ENCODE measurements at places on chromosomes 2 and 18.

DNA sequence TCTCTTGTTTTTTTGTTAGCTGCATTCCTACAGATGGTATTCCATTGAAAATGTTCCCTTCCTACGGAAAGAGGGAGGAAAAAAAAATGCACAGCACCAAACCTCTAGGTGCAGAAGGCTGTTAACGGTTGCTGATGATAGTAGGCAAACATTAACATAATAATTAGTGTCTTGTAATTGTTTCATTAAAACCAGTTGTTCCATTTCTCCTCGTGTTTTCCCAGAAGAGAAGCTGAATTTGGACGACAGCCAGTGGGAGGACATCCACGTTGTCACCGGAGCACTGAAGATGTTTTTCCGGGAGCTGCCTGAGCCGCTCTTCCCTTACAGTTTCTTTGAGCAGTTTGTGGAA is 494.7 kb downstream of the ARHGAP15 start:
- no peak for DNase-seq

GRCh38 chr2:74391209-74391579 is 11.1 kb upstream of the DCTN1 start:
- no peak for DNase-seq

GRCh38 chr2:55705027-55705653 is 11.5 kb upstream of the PNPT1 start:
- no peak for DNase-seq

GRCh38 chr2:177754492-177754873 is 318.1 kb downstream of the PDE11A start:
- no peak for DNase-seq

DNA sequence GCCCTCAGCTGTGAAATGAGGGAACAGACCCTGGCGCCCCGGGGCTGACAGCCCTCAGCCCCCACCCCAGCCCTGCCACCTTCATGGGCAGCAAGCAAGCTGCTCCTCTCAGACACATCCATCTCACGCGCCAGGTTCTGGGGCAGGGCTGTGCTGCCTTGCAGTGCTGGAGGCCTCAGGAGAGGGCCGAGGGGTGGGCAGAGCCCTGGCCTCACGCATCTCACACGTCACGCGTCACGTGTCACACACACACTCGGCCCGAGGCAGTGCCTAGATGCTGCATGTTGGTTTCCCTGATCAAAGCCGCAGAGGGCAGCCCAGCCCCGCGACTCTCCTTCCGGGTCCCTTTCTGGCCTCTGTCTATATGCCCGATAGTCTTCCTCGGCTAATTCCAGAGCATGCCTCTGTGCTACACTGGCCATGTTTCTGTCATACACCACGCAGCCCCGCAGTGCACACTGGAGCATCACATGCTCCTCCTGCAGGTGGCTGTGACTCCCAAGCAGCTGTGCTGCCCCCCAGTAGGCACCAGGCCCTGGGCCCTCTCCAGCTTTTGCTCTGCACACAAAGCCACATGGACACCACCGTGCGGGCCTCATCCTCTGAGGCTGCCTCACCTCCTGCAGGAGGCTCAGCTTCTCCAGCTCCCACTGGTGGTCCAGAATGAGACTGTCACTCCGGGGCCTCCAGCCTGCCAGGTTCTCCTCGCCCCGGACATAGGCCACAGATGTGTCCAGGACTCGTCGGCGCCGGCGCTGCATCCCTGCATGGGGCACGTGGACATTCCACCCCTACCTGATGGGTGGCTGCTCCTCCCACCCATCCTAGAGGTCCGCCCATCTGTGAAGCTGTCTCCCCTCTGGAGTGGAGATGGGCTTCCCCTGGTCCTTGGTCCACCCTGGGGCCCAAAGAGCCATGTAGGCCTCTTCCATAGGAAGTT is 31.4 kb downstream of the AQP12A start:
- DNase-seq, result no peak

DNA sequence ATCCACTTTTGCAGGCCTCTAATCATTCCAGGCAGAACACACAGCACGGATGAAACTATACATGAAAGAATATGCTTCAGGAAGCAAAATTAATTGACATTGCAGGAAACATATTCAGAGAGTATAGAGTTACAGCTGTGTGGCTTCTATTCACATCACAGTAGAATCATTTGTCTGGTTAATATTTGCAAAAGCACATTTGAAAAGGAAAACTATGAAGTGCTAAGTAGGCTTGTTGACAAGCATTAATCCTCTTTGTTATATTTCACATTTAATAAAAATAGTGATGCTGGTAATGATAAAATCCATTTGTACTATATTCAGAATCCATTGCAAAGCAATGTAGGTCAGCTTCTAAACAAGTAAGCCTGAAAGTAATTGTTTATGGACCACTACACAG is 32.2 kb upstream of the PIK3C3 start:
- no peak for DNase-seq

- DNase-seq, result no peak
These were observed 507.6 kb downstream of the PID1 start for GRCh38 chr2:228763379-228763981.

DNA sequence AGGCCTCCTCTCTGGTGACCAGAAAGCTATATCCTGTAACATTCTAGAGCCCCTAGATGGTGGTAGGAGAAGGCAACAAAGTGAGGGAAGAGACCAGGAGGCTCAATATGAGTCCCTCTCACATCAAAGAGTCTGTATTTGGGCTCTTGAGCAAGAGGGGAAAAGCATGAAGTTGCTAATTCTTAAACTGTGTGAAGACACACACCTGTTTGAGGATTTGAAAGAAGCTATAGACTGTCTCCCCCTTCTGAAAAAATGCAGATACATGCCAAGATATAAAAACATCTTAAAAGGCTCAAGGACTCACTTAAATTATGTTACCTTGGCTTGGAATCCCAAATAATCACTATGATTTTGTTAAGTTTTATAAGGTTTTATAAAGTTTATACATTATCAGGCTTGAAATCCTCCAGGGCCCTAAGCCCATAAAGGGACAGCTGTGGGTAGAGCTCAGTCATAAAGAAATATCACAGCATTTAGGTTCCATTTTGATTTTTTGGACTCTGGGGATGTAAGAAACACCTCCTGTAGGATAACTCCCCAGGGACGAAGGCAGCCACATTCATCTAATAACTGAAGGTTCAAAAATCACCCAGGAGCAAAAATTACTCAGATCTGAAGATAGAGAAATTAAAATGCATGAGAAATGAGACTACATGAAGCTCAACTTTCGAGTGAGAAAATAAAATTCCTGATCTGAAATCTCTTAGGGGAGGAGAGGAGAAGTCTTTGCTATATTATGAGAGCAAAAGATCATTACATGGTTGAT is 136.1 kb upstream of the LGALSL start:
- no peak for DNase-seq

GRCh38 chr2:72803626-72804320 is 22.1 kb downstream of the EXOC6B start:
- DNase-seq, result no peak

DNA sequence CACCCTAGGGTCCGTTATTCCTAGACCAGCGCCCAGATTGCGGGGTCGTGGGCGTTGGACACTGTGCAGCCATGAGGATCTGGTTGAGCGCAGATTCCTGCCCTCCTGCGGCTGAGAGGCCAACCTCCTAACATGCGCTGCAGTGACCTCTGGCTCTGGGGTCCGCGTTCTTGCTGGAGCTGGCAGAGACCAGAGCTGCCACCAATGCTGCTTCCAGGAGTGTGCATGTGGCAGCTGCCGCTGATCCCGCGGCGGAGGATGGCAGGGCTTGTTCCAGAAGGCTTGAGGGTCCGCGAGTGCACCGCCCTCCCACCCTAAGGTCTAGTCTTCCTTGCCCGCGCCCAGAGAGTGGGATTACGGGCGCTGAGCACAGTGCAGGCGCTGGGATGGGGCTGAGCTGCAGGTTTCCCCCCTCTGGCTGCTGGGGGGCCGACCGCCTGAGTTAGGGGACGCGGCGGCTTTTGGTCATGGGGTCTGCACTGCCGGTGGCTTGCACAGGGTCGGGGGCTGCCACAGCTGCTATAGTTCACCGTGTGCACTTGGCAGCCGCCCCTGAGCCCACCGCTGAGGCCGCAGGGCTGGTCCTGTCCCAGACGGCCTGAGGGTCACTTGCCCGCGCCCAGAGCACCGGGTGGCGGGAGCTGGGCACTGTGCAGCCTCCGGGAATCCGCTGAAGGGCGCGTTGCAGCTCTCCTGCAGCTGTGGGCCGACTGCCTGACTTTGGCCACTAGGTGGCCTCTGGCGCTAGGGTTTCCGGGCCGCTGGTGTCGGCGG is 145.9 kb downstream of the CCDC74A start:
- peak; percentile 54 for DNase-seq

DNA sequence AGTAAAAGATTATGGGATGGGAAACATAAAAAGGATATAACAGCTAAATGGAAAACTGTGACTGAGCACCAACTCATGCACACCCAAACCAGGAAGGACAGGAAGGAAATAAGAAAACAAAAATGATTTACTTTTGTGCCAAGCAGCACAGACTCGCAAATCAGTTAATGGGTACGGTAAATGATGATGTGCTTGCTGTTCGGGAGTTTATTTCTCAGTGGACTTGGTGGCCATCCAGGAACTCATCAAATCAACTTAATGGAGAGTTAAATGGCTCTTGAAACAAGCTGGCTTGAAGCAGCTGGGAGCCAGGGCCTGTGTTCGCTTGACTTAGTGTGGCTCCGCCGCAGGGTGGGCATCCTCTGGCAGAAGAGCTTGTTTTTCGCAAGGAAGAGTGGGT is 36.2 kb downstream of the MTCL1 start:
- DNase-seq, result no peak

- DNase-seq, result no peak
These were observed 34.2 kb downstream of the VWA3B start for GRCh38 chr2:98121149-98121548.

DNA sequence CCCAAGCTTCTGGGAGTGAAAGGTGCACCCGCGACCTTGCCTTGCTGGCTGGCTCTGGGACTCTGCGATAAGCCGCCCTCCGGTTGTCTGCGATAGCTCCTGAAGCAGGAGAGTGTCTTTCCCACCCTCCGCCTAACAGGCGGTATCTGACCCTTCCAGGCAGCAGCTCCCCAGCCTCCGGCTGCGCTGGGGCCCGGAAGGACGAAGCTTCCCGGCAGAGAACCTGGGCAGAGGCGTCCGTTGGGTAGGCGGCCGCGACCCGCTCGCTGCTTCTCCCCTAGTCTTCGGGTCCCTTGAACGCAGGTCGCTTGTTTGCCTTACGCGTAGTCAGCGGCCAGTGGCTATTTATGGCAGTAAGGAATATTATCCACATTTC is 446 bp upstream of the RHBDD1 start:
- DNase-seq, result no peak

- no peak for DNase-seq
These were observed 192.8 kb downstream of the ARHGAP15 start for GRCh38 chr2:143321994-143322393.

GRCh38 chr2:137659616-137660015 is 304.7 kb upstream of the HNMT start:
- no peak for DNase-seq

DNA sequence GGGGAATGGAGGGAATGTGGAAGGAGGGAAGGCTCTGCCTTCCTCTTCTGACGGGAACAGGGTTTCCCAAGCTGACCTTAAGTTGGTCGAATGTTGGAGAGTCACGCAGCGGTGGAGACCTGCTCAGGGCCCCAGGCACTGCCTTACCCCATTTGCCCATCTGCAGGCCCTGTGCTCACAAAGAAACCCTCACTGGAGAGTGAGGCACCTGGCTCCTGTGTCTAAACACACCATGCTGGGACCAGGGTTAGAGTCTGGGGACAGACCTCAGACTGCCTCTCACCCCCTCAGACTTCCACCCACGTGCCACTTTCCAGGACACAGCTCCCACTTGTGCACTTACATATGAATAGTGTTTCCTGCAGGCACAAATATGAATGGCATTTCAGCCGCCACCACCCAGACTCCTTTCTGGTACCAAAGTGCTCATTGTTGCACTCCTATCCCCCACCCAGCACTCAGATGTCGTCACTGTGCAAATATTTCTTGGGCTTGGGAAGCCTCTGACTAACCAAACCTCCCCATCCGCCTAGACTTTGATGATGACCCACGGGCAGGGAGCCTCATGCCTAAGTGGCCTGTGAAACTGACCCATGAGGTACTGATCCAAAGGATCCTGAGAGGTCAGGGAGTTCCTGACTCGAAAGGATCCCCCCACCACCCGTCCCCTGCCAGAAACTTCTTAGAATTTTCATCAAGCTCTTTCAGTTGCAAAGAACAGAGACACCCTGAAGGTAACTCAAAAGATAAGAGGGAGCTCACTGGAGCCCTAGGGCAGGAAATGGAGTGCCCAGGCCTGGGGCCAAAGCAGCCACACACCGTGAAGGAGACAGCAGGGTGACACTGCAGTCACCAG is 78.3 kb downstream of the STPG4 start:
- DNase-seq, result no peak

DNA sequence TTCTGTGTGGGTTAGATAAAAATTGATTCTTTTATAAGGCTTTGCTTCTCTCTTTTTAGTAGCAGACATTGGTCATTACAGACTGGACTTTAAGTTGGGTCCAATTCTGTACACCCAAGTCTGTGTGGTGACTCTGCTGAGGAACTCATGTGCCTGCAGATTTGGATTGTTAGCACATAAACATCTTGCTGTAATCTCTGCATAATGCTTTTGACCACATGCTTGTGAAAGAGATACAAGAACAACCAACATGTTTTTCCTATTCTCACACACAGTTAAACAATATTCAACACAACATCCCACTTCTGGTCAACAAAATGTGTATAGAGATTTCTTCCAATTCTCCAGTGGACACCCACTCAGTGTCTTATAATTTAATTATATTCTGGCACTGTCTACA is 270.1 kb downstream of the RDH14 start:
- no peak for DNase-seq

DNA sequence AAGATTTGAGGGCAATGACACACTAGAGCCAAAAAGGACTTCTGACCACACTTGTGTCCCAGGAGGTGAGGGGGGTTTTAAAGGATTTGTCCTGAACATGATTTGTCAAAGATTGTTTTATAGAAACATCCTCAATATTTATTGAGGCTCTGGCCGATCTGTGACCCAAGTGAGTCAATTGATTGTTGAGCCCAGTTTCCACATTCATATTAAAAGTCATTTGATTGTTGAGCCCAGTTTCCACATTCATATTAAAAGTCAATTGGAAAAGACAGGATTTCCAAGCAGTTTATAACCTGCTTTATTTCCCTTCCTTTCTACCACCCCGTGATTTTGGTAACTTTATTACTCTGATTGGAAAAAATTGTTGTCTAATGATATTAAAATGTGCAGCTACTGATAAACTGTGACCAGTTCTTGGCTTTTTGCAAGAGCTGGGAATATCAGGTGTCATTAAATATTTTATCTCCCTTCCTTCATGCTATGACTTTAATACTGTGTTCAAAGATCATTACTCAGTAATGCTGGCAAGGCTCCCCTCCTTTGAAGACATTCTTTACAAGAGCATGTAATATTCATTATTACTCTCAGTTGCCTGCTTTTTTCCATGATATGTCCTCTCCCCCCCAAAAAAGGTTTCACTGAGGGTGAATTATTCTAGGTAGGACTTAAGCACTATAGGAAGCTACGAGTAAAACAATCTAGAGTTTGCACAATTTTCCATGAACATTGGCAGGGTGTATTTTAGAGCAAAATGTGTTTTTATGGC is 75.3 kb downstream of the HRH4 start:
- DNase-seq, result no peak

DNA sequence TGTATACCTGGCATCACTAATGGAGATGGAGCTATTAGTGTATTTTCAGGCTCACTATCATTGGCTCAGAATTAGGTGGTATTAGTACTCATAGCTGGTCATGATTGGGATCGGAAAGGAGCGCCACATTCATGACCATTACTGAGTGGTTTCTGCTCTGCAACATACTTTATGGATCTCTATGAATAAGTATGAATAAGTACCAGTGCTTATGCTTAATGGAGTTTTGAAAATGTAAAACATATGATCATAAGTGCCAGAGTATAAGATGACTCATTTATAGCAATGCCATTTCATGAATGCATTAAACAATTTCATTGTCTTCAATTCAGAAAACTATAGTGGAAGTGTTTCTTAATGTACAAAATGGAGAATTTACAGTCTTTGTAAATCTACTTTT is 156.7 kb downstream of the GALNT3 start:
- no peak for DNase-seq
